ENCODE measurements at places on chromosomes 3 and 15. TPM values are rescaled to one million over a fixed set of nuclear protein-coding genes. Genes with fewer than 3 reads are reported as not detected.

DNA sequence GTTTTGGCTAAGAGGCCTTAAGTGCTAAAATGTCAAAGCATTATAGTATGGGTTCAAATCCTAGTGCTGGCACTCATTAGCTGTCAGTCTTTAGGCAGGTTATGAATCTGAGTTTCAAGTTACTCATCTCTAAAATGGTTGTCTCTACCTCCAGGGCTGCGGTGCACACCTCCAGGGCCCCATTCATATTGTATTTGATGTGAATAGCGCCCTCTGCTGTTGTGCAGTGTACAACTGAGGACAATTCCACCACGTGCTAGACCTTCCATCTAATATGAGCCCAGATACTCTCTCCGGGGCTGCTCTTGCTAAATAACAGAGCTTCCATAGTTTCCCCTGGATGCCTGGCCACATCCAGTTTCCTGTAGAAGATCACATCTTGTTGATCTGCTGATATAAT, 54.3 kb downstream of the OXNAD1 start:
- H3K36me3 ChIP-seq, result peaks cover 73% of the 10 kb centered on the region
- peaks cover 4% of the 10 kb centered on the region for H3K4me1 ChIP-seq
- H3K27me3 ChIP-seq, result no peaks in the 10 kb centered on the region
- no peak for DNase-seq
- H3K4me3 ChIP-seq, result no peak overlapping the region

DNA sequence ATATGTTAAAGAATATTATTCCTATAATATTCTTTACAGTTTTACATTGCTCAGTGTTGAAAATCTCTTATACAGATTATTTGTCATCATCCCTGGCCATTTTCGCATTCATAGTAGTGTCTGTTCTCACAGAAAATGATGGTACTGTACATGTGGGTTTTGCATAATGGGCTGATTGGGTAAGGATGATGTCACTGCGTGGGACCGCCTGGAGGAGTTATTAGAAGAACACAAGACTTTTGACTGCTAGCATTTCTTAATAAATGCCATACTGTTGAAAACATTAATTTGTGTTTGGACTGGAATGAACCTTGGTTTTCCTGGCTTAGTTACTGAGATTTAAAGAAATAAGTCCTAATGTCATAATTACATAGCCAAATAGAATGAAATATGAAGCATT, 20.3 kb downstream of the LRCH3 start:
- H3K4me3 ChIP-seq, result no peak overlapping the region
- peaks cover 7% of the 10 kb centered on the region for H3K4me1 ChIP-seq
- DNase-seq, result no peak
- H3K27ac ChIP-seq, result no peak overlapping the region
- no peaks in the 10 kb centered on the region for H3K36me3 ChIP-seq

The CD86 gene
- total RNA-seq, result 27.4 TPM

The SLC28A1 gene
- total RNA-seq, result not detected

DNA sequence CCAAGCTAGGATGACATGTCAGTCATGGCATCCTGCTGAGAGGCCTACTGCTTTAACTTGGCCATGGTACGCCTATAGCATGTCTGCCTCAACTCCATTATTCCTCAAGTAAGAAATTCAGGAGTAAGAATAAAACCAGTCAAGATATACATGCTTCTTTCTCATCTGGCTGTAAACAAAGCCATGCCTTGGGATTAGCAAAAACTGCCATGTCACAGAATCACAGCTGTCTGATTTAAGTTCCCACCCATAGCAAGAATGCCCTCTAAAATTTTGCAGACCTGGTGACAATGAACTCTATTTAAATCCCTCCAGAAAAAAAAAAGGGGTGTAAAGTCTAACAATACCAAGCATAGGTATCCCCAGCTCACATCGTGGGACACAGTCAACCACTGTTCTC, 55.6 kb upstream of the ACAN start:
- no peak for DNase-seq
- H3K4me3 ChIP-seq, result no peak overlapping the region
- H3K27ac ChIP-seq, result no peak overlapping the region
- no peaks in the 10 kb centered on the region for H3K4me1 ChIP-seq

The FBXW12 gene
- total RNA-seq, result not detected

- no peaks in the 10 kb centered on the region for H3K4me1 ChIP-seq
- no peak overlapping the region for H3K4me3 ChIP-seq
- no peak overlapping the region for H3K27ac ChIP-seq
- DNase-seq, result no peak
- no peaks in the 10 kb centered on the region for H3K36me3 ChIP-seq
- H3K27me3 ChIP-seq, result no peaks in the 10 kb centered on the region
Measured at GRCh38 chr3:60584250-60584649, 667.0 kb downstream of the FHIT start.

GRCh38 chr3:188034989-188035388, 119.0 kb upstream of the LPP start:
- H3K27ac ChIP-seq, result no peak overlapping the region
- H3K27me3 ChIP-seq, result no peaks in the 10 kb centered on the region
- peaks cover 6% of the 10 kb centered on the region for H3K4me1 ChIP-seq
- no peak overlapping the region for H3K4me3 ChIP-seq
